ENCODE measurements at places on chromosomes 4 and X. TPM values are rescaled to one million over a fixed set of nuclear protein-coding genes. Genes with fewer than 3 reads are reported as not detected.

DNA sequence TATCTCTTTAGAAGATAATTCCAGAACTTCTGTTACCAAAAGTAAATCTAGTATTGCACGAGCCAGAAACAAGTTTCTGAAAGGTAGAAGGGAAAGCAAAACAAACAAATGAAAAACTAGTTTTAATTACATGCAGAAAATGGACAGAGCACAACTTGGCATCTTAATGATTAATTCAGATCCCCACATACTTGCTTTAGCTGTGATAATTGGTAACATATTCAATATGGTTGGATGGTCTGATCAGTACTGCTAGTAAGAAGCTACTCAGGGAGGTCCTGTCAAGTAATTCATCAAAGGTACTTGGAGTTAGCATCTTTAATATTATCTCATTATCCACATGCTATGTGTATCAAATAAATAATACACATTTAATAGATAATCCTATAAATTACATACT is 204.3 kb downstream of the TRAM1L1 start:
- no peak for DNase-seq

DNA sequence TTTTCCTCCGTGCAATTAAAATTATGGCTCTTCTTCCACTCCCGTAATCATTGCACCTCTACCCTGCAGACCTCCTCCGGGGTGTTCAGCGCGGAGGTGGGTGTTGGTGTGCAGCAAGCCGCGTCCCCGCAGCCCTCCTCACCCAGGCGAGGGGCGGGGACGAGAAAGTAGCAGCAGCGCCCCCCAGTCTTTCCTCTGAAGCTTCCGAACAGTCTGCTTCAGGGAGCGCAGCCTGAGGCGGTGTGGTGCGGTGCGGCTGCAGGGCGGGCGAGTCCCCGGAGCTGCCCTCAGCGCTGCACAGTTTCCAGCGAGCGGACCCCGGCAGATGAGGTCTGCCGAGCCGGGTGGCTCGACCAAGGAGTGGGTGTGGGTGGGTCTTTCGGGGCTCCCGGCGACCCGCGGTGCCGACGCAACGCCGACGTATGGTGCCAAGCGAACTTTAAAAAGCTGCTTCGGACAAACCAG is at the start of gene FRAS1:
TSS of gene FRAS1 (plus strand) at position 189 of the 465 bp plus-strand sequence. CDS start 687 bp downstream, outside the sequence.
- DNase-seq, result peak; percentile 19

DNA sequence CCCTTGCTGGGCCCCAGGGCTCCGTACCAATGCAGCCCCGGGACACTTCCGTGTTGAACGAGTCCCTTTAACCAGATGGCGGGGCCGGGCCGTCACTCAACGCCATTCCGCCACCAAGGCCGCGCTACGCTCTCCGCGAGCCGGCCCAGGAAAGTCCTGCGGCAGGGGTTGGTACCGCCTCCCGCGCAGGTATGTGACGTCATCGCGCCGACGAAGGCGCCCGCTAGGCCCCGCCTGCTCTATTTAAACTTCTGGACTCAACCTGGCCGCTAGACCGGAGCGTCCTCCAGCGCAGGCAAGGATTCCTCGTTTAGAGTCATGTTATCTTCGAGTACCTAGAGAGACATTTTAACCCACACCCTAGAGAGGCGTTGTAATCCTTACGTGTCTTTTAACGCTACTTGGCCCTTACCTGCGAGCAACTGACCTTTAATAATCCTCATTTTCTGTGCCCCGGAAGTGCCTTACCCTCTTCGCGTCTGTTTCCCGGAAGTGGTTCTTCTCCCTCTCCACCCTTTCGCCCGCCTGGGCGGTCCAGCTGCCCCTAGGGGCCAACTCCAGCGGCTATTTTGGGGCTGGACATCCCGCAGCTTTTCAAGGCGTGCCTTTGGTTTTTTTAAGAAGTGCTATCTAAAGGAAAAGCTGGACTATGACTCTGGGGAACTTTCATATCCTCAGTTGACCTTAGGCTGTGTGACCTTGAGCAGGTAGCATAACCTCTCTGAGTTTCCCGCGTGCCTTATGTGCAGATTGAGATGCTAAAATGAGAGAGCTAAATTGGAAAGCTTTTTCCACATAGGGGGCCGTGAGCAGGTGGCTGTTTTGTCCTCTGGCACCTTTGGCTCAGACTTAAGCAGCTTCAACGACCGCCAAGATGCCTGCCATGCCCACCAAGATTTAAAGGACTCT is at the start of gene PNPLA4:
TSS of gene PNPLA4 (minus strand) at position 155 of the 909 bp plus-strand sequence. CDS start 1,294 bp downstream, outside the sequence.
- peak; percentile 89 for DNase-seq

TEX11 gene
- not detected for total RNA-seq

GRCh38 chr4:55018978-55019377 is 106.4 kb downstream of the KDR start:
- no peak for DNase-seq

GRCh38 chr4:41366911-41367517 is 110.3 kb downstream of the UCHL1 start:
- no peak for DNase-seq

NPNT gene
- 2.3 TPM for total RNA-seq

GRCh38 chr4:77413766-77414165 is 191.9 kb upstream of the CXCL13 start:
- DNase-seq, result no peak

CT55 gene
- total RNA-seq, result not detected

- DNase-seq, result no peak
Measured at GRCh38 chrX:36950495-36951253, 57.5 kb upstream of the FAM47C start.

DNA sequence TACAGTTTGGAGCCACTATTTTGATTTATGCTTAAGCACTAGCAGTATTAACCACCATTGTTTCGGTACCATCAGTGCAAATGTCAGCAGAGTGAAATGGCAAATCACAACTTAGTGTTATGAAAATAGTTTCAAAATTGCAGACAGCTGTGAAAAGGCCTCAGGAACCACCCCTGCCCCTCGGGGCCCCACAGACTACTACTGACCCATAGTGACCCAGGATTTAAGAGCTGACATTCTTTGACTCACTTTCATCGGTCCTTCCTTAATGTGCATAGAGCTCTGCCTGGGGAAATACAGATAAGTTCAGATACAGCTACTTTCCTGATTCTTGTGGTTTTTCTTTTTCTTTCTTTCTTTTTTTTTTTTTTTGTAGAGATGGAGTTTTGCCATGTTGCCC is 3.3 kb upstream of the BBS7 start:
- no peak for DNase-seq

MFSD8 gene
- total RNA-seq, result 6.0 TPM

GRCh38 chr4:44016570-44017421 is 431.8 kb downstream of the KCTD8 start:
- DNase-seq, result no peak

GRCh38 chr4:1204286-1204827 is 32.0 kb upstream of the SPON2 start:
- peak; percentile 10 for DNase-seq

MTNR1A gene
- total RNA-seq, result not detected

P2RY4 gene
- total RNA-seq, result 0.18 TPM

DNA sequence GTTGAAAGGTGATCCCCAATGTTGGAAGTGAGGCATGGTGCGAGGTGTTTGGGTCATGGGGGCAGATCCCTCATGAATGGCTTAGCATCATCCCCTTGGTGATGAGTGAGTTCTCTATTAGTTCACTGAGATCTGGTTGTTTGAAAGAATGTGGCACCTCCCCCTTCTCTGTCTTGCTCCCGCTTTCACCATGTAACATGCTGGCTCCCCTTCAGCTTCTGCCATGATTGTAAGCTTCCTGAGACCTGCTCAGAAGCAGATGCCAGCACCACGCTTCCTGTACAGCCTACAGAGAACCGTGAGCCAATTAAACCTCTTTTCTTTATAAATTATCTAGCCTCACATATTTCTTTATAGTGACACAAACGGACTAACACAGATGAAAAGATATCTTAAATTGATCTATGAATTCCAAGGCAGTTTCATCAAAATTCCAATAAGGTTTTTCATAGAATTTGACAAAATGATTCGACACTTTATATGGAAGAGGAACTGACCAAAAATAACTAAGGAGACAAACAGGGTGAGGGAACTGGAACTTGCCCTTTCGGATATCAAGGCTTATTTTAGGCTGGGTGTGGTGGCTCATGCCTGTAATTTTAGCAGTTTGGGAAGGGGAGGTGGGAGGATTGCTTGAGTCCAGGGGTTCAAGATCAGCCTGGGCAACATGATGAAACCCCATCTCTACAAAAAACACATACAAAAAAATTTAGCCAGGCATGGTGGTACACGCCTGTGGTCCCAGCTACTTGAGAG is 56.9 kb upstream of the OGT start:
- no peak for DNase-seq

- no peak for DNase-seq
Measured at GRCh38 chr4:142698552-142698951, 147.5 kb downstream of the INPP4B start.

P2RY8 gene
- 1.3 TPM for total RNA-seq

DNA sequence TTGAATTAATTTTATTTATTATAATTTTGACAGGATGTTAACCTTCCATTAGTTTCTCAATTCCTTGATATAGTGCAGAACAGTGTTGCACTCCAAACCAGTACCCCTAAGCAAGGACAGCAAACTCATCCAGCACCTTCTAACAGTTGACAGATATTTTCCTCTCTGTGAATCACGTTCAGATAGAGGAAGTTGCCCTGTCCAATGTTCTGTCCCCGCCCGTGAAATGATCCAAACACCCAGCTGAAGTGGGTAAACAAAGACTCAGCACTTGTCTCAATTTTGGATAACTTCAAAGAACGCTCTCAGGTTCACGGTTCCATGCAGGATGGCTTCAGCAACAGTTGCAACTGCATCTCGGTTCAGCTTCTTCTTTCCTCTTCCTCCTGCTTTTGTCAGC is 1240.0 kb upstream of the ADGRL3 start:
- DNase-seq, result no peak

FGFR3 gene
- 1.1 TPM for total RNA-seq

DNA sequence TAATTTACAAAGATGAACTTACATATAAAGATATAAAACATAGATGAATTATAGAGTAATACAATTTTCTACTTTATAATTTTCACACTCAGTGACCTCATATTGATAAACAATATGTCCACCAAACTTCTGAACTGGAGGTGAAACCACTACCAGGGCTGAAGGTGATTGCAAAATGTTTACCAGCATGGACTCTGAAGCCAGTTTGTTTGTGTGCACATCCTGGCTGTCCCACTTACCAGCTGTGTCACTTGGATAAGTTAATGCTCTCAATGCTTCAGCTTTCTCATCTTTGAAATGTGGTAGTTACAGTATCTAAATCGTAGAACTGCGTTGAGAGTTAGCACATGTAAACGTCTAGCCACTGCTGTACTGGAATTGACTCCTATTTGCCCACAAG is 392.6 kb downstream of the HNRNPD start:
- no peak for DNase-seq

PHOX2B gene
- not detected for total RNA-seq

GRCh38 chr4:184961660-184962059 is 56.6 kb upstream of the HELT start:
- no peak for DNase-seq

DNA sequence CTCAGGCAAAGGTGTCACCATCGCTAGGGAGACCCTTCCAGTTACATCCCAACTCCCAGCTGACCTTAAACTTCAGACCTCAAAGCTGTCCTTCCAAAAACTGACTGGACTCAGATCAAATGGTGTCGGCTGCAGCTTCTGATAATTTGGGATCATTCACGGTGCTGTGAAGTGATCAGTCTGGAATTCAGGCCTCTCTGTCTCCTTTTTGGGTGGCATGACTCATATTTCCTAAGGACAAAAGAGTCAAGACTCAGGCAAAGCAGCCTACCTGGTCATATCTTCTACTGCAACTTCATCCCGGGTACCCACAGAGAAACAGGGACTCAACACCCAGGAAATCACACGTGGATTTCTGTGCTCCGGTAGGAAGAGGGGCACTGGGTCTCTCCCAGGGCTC is 87.6 kb downstream of the SORCS2 start:
- DNase-seq, result no peak
